ENCODE measurements at places on chromosomes 7 and 10.

DNA sequence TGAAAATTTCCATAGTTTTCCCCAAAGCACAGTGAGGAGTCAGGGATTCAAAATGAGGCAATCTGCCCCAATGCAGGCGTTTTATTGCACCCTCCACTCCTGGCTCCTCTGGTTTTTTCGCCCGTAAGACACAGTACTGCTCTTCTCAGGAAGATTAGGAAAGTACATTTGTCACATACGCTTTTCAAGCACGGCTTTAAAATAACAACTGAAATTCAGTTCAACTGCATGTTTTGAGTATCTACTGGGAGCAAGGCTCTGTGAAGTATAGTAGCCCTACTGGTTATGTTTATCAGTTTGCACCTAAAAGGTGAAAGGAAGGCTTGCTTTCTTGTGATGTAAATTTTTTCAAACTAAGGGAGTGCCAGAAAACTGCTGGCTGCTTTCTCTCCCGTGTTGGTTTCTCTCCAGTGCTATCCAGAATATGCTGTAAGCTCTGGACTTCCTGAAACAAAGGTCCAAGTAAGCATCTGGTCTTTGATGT is 1.9 kb upstream of the SGMS1 start:
- peak overlapping the region; percentile 82 for H3K4me3 ChIP-seq
- no peaks in the 10 kb centered on the region for H3K27me3 ChIP-seq
- H3K27ac ChIP-seq = peak overlapping the region; percentile 98
- DNase-seq = no peak
- H3K4me1 ChIP-seq = no peaks in the 10 kb centered on the region

DNA sequence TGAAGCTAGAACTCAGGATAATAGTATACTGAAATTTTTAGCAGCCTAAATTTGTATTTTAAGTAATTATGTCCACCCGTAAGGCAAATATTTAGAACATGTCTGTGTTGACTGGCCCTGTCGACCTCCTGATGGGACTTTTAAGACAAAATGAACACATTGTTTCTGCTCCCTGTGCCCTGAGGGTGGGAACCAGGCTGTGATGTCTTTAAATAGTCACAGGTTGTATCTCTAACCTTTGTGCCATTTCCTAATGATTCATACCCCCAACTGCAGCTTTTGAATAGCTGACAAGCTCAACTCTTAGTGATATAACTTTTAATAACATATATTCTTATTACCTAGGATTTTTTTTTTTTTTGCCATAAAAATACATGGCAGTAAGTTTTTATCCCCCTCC is 494.9 kb upstream of the AKR1E2 start:
- no peak overlapping the region for H3K4me3 ChIP-seq
- no peaks in the 10 kb centered on the region for H3K36me3 ChIP-seq
- DNase-seq = no peak
- no peaks in the 10 kb centered on the region for H3K4me1 ChIP-seq
- no peak overlapping the region for H3K27ac ChIP-seq
- no peaks in the 10 kb centered on the region for H3K27me3 ChIP-seq

DNA sequence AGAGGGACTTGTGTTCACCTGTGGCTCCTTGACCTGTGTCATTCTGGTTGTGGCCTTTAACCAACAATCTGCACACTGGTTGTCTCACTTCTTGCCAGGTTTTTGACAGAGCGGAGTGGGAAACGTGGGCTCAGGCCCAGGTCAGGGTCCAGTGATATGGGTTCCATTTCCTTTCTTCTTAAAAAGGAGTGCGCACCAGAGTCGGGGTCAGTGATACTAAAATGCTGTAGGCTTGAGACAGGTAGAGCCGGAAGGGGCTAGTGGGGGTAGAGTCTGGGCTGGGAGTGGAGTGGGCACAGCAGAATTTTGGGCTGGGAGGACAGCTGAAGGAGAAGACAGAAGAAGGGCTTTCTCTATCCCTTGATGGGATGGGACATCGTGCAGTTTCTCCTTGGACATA is 61.2 kb downstream of the SH2D4B start:
- H3K4me3 ChIP-seq = no peak overlapping the region
- DNase-seq = no peak
- H3K27me3 ChIP-seq = no peaks in the 10 kb centered on the region
- H3K27ac ChIP-seq = no peak overlapping the region
- no peaks in the 10 kb centered on the region for H3K4me1 ChIP-seq
- H3K36me3 ChIP-seq = no peaks in the 10 kb centered on the region

DNA sequence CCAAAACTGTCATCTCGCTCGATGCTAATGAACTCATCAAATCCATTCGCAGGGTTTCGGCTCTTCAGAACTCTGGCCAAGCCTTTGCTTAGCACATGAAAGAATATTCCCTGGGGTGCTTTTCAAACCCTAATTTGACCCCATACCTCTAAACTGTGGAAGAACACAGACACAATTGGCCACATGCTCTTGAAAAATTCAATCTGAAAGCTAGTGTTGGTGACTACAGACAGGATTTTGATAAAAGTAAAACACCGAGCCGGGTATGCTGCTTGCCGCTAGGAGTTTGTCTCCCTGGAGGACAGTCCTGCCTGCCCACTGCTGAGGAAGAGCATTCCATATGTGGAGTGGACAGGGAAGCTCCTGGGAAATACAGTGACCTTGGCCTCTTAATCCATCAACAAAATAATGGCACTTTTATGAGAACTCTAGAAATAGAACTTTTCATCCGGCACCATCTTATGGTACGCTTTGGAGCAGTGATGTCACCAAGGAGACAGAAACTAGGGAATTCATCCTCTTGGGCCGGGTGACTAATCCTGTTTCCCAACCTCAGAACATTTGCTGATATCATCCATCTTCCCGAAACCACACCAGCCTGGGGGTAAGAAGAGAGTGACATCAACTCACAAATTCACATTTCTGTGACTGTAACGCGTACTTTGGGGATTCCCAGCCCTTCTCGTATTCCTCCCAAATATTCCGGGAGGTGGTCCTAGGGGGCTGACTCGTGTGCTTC is 34.2 kb downstream of the MTURN start:
- no peak overlapping the region for H3K27ac ChIP-seq
- H3K4me3 ChIP-seq = no peak overlapping the region
- H3K4me1 ChIP-seq = no peaks in the 10 kb centered on the region
- no peak for DNase-seq

Measured in Peyer's patch (tissue), 4 donors.